ENCODE measurements at places on chromosomes 4 and X.

GRCh38 chrX:15515931-15516330 lies 15.3 kb downstream of the BMX start:
- DNase-seq: no peak

DNA sequence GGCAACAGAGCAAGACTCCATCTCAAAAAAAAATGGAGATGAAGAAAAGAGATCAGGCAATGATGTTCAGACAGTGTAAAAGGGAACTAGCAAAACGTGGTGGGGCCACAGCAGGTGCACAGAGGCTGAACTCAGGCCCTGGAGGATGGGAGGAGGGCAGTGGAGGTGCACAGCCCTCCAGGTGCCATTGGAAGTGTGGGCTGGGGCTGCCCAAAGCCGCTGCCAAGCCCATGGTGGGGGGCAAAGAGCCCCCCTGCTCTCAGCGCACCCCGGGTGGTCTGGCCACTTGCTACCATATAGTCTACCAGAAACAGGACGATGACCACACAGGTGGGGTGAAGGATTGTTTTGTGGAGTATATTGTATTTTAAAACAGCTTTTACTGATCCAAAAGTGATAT lies 7.1 kb downstream of the TMEM271 start:
- DNase-seq: no peak

DNA sequence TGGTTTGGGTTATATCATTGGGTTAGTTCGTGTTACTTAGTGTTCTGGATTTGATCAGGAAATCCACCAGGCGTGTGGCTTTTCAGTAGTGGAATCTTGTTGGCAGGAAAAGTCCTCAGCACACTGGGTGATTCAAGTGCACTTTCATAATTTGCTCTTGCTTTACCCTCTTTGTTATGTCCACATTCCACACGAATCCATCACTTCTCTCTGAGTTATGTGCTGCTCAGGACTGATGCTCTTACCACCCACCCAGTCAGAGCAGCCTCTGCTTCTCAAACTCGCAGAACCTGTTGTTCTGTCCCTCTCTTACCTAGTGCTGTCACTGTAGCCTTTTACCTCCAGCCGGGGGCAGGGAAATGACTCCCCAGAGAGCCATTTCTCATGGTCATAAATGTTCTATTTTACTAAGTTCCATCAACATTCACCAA lies 37.2 kb upstream of the SCRG1 start:
- DNase-seq: no peak

GRCh38 chr4:68883870-68884269 lies 67.7 kb downstream of the UGT2A3 start:
- no peak for DNase-seq

- no peak for DNase-seq
These were observed 239.1 kb downstream of the RASL11B start for GRCh38 chr4:53101191-53101581.

- DNase-seq: no peak
These were observed 477.6 kb upstream of the INTU start for GRCh38 chr4:127155116-127155515.

DNA sequence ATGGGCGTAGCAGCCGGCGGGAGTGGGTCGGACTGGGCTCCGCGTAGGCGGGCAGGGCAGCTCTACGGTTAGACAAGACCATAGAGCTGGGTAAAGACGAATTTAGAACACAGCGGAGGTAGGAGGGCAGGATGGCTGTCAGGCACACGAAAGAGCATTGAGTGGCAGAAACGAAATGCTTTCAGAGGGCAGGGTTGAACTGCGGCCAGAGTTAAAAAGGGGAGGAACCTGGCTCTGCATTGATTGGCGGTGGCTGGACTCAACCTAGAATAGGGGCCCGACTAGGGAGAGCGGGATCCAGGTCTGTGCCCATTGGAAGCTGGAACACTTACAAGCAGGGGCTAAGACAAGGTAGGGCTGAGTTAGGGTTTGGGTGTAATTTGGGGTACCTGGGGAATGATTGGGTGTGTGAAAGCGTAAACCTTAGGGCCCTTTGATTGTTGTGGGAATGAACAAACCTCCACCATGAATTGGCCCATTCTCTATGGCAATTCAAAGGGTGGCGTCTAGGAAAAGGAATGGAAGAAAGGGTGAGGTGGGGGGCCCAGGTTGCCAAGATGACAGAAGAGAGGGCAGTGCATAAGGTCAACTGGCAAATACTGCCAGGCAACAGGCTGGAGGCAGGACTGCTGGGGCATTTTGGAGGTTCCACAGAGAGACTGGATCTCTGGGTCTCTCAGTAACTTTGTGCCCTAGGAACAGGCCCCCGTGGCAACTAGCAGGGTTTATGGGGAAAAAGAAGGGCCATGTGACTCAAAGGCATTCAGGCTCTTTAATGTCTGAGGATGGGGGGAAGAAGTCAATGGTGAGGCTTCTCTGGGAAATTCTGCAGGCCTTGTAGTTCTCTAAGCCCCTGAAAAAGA lies 911 bp upstream of the ELK1 start:
- DNase-seq: no peak

DNA sequence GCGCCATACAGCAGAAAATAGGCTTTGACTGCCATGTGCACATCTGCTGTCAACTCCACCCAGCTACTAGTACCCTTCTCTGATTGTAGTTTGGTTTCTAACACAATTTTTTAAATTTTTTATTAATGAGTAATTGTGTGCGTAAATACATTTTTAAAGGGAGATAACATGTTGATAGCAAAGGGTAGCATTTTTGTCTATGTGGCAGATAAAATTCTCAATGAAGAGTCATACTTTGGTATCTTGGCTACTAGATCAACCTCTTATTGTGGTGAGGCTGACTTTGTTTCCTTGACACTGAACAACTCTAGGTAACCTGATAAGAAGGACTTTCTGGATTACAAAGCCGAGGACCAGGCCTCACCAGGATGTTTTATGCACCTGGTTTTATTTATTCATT lies 9.5 kb downstream of the ADH4 start:
- DNase-seq: no peak

DNA sequence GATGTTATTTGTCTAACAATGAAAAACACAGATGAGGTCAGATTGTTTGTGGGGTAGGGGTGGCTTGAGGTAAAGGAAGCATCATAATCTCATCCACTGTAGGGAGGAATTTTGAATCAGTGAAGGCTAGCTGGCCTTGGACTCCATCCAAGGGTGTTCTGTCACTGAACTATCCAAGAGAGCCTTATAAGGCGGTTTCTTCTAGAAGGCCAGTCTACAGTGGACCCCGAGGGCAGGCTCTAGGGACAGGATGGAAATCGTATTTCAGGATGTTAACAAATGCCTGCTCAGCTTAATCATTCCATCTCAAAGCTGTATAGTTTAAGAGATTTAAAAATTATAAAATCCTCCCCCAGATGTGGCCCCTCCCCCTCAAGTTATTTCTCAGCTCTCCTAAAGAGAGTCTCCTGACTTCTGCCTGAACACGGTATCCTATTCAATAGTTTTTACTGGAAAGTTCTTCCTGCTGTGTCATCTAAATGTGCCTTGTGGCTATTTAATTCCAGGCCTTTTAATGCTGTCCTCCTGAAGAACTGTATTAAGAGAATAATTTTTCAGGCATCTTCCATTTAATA lies 8.0 kb downstream of the IGFBP7 start:
- no peak for DNase-seq

DNA sequence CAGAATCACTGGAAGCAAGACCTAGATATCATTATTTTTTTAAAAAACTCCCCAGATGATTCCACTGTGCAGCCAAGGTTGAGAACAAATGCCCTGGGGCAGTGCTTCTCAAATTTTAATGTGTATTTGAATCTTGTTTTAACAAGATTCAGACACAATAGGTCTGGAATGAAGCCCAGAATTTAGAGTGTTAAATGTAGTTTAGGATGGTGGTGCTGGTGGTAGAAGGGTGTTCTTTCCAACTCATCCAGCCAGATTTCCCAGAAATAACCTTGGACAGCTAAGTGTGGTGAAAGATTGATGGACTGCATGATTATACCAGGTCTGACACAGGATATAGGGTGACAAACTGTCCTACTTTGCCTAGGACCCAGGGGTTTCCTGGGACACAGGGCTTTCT lies 120.1 kb upstream of the MED14 start:
- DNase-seq: no peak

GRCh38 chr4:98222306-98222705 lies 38.9 kb upstream of the RAP1GDS1 start:
- DNase-seq: no peak

- DNase-seq: no peak
These were observed 1476.9 kb downstream of the ARAP2 start for GRCh38 chr4:34767407-34767806.

DNA sequence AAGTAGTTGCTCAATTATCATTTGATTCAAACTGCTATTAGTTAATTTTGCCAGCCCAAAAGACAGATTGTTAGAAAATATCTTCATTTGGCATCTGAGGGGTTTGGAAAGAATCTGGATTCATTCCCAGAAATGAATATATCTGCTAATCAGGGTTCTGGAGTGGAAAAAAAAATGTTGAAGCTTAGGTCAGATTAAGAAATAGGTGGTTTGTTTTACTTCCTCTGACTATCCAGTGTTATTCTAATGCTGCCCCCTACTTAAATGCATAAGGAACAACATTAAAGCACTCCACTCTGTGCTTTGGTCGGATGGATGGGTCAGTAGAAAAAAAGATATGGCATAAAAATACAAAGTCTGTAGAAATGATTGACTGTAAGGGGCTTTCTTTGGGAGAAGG lies 89.0 kb downstream of the LUZP4 start:
- no peak for DNase-seq

- no peak for DNase-seq
These were observed 55.5 kb upstream of the MAGED1 start for GRCh38 chrX:51837921-51838320.

- no peak for DNase-seq
These were observed 136.6 kb upstream of the SPRY1 start for GRCh38 chr4:123259676-123260646.

GRCh38 chr4:53963781-53964180 lies 100.6 kb downstream of the CHIC2 start:
- DNase-seq: no peak

DNA sequence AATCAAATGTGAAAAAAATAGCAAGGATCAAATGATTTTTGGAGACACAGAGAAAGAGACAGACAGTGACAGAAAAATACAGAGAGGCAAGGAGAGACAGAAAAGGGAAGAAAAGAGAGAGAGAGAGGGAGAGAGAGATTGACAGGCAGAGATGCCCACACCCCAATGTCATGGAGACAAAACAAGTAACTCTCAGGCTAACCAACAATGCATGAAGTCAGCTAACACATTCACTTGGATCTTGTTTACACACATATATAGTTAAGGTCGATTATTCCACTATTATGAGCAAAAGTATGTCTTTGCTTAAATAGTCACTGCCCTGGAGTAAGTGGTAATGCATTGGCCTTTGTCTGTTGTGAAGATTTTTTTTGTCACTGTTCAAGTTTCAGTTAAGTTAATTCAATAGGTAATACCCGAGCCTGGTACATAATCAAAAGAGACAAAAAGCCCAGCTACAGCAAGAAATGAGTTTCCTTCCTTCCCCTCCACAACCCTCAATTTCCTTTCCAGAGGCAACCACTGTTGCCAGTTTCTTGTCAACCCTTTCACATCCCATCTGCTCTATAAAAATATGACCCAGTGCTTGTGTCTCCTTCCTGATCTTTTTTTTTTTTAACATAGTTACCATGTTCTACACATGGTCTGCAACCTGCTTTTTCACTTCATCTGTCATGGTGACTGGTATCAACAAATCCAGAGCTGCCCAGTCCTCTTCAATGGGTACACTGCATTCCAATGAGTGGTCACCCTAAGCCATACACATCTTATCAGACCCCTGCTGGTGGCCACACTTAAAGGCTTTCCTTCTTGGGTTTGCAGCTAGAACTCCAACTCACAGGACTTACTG lies 52.1 kb downstream of the PROM1 start:
- DNase-seq: no peak

All from stimulated activated CD8-positive, alpha-beta memory T cell treated with anti-CD3 and anti-CD28 coated beads, Interleukin-4, amount 100 ng/mL, for 1 hour (primary cell).